CD4-positive, alpha-beta T cell treated with Interferon gamma for 1 hour (primary cell): ENCODE measurements at places on chromosomes 1 and 21.
A peak's percentile ranks its signal among the peaks of the same experiment; 100 is the strongest.

DNA sequence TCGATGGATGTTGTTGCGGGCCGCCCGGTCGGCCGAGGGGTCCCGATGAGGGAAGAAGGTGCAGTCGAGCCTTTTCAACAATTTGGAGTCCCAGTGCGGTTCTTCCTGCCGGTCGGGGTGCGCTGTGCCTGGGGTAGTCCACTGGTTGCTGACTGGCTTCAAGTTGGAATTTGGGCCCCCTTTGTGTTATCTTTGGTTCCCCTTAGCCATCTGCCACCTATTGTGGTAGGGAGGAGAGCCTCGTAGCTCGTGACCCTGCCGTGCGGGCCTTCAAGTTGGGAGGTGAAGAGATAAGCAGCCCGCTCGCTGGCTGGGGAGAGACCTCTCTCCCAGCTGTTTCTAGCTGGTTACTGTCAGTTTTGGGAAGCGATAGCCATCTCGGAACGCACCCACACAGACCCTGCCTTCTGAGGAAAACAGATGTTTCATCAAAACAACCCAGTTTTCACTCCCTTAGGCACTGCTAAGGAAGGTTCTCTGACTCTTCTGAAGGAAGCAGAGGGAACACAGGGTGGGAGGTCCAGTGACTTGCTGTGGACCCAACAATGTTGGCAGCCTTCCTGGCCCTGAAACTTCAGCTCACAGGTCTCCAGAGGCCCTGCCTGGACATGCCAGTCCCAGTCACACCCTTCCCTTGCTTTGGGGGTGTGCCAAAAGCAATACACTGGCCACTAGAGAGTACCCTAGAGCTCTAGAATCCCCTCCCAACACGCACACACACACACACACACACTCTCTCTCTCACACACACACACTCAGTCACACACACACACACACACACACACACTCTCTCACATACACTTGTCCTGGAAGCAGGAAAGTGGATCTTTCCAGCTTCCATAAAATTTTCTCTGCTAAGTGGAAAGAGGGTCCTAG, 1.0 kb downstream of the BTG2 start:
- DNase-seq = peak; percentile 66

DNA sequence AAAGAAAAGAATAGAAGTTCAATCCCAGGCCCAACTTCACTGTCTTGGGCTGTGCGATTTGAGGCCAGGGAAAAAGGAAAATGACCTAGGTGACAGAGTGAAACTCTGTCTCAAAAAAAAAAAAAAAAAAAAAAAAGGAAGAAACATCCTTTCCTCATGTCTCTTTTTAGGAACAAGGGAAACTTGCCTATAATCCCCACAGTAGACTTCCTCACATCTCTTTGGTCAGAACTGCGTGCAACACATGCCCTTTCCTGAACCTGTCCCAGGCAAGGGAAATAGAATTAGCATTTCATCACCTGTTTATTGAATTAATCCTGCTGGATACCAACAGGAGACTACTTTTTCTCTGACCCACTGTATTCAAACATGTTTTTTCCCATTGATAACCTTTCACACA, 2.3 kb downstream of the DCST1 start:
- DNase-seq = no peak

GRCh38 chr1:51924455-51924854, 45.9 kb upstream of the NRDC start:
- DNase-seq = no peak

GRCh38 chr1:154957091-154957657, 1.3 kb upstream of the PBXIP1 start:
- no peak for DNase-seq

GRCh38 chr1:235697508-235697907, 47.9 kb upstream of the GNG4 start:
- DNase-seq = no peak

- no peak for DNase-seq
Observed at GRCh38 chr1:61708953-61709907, 15.7 kb downstream of the TM2D1 start.

GRCh38 chr1:44108241-44108640, 10.4 kb upstream of the KLF17 start:
- DNase-seq = no peak

- no peak for DNase-seq
Observed at GRCh38 chr21:33966324-33966949, 50.8 kb upstream of the ATP5PO start.

DNA sequence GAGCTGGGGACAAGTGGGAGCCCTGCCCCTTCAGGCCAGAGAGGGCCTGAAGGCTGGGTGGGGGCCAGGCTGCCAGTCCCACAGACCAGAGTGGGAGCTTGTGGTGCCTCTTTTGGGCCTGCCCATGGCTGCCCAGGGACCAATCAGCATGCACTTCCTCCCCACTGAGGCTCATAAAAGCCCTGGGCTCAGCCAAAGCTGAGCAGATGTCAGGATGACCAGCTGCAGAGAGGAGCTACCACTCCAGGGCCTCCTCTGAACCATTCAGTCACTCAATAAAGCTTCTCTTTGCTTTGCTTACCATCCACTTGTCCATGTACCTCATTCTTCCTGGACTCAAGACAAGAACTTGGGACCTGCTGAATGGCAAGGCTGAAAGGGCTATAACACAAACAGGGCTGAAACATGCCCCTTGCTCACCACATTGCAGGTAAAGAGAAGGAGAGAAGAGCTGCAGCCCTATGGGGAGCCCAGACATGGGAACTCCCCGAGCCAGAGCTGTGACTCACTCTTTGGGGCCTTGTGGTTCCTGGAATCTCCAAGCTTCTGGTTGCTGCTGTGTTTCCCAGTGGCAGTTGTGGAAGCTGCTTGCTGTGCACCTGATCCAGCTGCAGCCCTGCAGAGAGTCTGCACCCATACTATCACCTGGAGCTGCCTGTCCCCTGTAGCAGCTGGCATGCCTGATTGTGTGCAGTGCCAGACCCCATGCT, 82.0 kb downstream of the OLFML3 start:
- DNase-seq = no peak

DNA sequence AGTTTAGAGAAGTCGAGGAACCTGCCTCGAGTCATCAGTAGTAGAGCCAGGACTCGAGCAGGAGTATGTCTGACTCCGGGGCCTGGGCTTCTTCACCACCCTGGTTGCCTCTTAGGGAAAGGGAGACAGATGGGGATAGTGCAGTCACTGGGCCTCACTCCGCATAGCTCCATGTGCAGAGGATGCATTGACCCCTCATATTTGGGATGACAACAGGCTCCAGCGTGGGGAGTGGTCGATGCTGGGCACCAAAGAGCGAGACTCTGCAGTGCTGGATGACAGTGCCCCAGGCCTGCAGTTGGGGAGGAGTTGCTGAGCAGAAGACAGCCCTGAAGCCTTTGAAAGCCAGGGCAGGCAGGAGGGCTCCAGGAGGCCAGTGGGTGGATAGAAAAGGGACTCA, 20.8 kb upstream of the TENT5C start:
- DNase-seq = no peak

DNA sequence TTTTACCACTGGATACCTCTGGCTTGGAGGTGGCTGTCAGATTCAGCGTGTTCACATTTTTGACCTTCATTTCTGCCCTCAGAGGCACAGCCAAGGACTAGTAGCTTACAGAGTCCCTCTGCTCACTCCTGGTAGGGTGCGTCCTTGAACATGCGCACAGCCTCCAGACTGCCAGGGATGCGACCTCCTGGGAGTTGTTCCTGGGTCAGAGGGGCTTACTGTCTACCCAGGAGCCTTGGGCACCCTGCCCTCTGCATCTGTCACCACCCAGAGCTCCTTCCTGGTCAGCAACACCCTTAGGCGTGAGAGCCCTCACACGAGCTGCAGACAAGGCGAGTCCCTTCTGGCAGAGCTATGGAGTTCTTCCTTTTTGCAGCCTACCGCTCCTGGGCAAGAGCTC, 1.7 kb downstream of the SLX9 start:
- DNase-seq = no peak

DNA sequence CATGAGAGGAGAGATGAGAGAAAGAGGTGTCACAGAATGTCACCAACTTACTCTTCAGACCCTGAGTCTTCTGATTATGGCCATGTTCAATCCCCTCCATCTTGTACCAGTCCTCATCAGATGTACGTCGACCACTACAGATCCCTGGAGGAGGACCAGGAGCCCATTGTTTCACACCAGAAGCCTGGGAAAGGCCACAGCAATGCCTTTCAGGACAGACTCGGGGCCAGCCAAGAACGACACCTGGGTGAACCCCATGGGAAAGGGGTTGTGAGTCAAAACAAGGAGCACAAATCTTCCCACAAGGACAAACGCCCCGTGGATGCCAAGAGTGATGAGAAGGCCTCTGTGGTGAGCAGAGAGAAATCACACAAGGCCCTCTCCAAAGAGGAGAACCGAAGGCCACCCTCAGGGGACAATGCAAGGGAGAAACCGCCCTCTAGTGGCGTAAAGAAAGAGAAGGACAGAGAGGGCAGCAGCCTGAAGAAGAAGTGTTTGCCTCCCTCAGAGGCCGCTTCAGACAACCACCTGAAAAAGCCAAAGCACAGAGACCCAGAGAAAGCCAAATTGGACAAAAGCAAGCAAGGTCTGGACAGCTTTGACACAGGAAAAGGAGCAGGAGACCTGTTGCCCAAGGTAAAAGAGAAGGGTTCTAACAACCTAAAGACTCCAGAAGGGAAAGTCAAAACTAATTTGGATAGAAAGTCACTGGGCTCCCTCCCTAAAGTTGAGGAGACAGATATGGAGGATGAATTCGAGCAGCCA, 8.0 kb downstream of the ELOA start:
- DNase-seq = peak; percentile 40
